ENCODE measurements at places on chromosomes 6 and 20.

DNA sequence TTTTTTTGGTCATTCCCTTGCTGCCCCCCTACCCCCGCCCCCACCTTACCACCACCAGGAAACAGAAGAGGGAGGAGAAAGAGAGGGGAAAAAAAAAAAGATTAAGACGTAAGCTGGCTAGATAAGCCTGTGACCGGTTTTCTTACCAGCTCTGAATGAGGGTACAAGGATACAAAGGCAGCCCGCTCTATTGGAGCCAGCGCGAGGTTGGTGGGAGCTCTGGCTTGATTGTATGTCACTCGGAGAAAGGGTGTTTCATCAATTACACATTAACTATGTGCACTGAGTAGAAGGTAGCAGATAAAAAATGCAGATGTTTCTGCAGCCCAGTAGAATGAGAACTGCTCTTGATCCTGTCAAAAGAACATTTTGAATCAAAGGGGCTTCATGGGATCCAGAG, 28.6 kb upstream of the OLIG3 start:
- DNase-seq = no peak

DNA sequence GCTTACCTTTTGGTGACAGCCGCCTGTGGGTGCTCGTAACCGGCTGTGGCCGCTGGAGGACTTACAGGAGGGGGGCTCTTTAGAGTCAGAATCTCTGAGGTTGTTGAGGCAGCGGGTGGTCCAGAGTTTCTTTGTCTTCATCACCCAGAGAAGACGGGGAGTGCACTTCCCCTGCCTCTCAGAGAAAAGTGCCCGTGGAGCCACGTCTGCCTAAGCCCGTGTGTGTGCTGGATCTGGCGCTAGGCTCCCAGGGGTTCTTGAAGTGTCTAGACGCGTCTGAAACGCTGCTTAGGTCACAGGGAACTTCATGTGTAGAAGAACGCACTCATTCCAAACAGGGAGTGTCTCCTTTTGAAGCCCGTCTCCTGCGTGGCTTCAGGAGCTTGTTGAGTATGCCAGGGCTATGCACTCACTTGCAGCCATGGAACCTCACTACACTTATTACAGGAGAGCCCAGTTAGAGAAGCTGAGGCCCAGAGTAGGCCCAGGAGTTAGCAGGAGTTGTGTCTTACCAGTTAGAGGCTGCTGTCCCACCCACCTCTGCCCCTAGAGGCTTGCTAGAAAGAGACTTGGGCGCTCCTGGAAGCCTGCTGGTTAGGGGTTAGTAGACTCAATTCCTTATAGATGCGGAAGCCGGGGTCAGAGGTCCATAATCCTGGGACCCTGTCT, 1.3 kb downstream of the LSM14B start:
- DNase-seq = no peak

DNA sequence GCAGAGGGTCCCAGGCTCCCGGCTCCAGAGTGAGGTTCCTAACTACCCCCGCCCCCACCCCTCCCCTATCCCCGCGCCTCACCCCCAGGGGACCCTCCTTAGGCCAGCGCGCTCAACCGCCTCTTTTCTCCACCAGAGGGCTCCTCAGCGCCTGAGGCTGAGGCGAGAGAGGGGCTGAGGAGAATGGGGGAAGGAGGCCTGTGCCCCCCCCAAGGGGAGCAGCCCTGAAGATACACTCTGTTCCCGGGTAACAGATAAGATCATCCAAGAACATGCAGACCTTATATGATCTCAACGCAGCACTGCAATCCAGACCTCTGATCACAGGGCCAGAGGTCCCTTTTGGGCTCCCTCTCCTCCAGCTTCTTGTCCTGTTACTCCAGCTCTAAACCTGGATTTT, 43.3 kb upstream of the MRPS10 start:
- DNase-seq = peak; percentile 23

DNA sequence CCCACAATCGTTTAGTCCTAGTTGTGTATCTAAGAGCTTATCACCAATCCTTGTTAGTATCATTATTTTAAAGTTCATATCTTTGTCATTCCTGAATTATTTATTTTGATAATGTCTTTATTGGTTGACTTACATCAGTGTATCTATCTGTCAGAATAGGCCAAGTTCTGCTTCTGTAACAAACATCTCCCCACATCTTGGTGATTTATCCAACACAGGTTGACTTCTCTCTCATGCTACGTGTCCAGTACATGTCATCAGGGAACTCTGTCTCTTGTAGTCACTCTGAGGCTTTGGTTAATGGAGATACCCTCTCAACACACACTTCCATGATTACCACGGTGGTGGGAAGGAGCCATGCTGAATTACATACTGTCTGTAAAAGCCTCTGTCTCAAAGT, 38.4 kb downstream of the BANF2 start:
- no peak for DNase-seq

DNA sequence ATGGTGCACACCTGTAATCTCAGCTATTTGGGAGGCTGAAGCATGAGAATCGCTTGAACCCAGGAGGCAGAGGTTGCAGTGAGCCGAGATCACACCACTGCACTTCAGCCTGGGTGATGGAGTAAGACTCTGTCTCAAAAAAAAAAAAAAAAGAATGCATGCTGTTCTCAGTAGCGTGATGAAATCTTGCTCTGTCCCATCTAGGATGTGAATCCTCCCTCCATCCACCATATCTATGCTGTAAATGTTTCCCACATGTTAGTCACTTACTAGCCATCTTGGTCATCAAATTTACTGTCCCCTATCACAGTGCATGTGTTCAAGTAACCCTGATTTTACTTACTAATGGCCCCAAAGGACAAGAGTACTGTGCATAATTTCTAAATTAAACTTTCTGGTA, 315.4 kb upstream of the TBX18 start:
- no peak for DNase-seq

GRCh38 chr6:14353281-14353680, 235.7 kb downstream of the CD83 start:
- no peak for DNase-seq

GRCh38 chr20:3915691-3916090, 26.5 kb downstream of the PANK2 start:
- DNase-seq = no peak

- no peak for DNase-seq
These were observed 284.8 kb downstream of the PTPRK start for GRCh38 chr6:128235556-128235955.

DNA sequence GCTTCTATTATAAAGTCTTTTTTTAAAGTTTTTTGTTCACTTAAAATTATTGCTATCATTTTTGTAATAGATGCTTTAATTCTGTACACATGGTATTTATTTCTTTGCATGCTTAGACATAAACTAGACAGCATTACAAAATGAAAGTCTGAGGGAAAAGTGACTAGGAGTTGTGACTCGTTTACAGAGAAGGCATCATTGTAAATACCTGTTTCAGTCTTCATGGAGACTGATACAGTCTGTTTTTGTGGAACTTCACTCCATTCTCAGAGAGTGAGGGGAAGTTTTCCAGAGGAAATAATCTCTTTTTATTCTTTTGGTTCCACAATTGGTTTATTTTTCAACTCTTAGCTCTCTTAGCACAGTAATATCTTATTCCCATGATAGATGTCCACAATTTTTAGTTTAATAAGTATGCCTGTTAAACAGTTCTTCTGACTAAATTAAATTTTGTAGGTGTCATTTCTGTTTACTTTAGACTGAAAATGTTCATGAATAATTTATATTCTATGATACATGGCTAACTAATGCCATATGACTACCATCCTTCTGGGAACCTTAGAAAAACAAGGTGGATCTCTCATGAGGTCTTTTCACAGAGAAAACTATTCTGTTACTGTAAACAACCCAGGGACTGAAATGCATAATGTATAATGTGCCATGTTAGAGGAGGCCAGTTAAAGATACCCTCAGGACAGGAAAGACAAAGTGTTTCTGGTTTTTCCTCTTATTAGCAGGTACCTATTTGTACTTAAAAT, 69.2 kb downstream of the MYO6 start:
- DNase-seq = no peak

DNA sequence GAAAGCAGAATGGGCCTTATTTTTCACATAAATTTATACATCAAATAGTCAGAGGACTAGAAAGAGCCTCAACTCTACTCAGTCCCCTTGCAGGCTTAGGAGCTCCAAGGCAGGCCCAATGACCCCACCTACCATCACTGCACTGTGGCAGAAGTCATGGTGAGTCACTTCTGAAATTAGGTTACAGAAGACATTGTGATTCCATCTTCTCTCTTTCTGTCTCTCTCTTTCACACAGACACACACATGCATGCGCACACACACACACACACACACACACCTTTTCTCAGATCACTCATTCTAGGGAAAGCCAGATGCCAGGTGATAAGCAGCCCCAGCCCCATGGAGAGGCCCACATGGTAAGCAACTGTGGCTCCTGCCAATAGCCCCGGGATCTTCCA, 103.8 kb downstream of the C6orf118 start:
- no peak for DNase-seq

DNA sequence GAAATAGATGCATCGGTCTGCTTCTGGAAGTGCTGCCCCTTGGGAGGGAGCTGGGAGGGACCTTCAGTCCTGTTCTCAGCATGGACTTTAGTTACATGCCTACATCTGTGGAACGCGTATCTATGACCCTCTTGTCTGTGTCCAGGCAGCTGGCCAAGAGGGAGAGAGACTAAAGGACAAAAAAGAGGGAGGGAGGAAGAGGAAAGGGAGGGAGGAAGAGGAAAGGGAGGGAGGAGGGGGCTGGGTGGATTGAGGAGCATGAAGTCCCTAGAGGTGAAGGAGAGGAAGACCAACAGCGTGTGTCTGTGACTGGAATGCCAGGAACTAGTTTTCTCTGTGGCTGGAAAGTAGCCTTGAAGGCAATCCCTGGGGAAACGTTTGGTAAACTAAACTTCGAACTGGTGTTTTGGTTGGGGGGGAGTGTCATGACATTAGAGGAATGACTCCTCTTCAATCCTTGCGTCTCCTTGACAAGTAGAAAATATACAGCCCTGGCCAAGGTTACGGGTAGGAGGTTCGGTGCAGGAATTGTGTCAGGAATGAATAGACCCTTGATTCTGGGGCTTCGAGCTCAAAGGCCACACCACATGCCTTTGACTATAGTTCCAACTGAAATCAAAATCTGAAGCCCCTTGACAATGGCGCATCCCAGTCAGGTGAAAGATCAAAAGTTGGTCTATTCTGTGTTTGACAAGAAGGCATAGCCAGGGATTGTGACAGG, 52.0 kb upstream of the PLEKHG1 start:
- DNase-seq = peak; percentile 2

GRCh38 chr20:35091816-35092523, 637 bp downstream of the TRPC4AP start:
- DNase-seq = peak; percentile 50

DNA sequence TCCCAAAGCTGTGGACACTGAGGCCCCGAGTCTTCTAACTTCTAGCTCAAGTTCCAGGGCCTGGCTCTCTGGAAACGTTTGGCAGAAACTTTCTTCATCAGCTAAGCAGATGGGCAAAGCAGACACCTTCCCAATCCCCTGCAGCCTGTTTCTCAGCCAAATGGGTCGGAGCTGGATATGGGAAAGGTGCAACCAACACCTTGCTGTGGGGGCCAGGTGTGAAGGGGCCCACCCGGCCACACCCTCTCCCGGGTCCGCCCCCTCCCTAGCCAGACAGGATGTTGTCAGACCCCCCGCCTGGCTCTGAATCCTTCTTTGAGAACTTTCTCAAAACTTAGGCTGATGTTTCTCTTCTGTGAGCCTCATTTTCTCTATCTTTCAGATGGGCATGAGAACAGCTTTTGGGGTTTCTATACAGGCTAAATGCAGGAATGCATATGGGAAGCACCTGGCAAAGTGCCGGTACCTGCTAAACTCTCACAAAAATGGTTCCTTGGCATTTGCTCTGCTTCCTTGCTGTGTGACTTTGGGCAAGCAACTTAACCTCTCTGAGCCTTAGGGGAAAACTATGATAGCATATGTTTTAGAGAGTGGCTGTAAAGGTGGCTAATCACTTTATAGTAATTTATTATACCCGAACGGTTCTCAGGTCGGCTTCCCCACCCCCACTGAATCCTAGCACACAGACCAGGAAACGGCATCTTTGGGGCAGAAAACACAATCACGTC, 1.8 kb downstream of the SNAI1 start:
- DNase-seq = no peak

GRCh38 chr6:110277100-110277665, 81.0 kb downstream of the METTL24 start:
- no peak for DNase-seq

DNA sequence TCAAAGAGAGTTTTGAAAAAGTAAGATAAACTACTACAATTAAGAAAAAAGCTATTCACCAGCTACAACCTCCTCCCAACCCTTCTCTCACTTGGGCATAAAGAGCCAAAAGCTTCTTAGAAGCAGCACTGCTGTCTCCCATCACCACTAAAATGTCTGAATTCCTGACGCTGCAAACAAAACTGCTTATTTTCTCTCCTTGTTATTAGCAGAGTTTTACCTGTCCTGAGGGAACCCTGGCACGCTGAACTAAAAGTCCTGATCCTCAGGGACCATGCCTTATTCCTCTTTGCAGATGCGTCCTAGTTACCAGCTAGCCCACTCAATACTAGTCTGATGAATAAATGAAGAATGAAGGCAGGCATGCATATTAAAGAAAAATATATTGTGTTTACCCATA, 1.1 kb downstream of the HACE1 start:
- DNase-seq = peak; percentile 14

GRCh38 chr6:17703256-17703694, 3.5 kb downstream of the NUP153 start:
- DNase-seq = peak; percentile 31

DNA sequence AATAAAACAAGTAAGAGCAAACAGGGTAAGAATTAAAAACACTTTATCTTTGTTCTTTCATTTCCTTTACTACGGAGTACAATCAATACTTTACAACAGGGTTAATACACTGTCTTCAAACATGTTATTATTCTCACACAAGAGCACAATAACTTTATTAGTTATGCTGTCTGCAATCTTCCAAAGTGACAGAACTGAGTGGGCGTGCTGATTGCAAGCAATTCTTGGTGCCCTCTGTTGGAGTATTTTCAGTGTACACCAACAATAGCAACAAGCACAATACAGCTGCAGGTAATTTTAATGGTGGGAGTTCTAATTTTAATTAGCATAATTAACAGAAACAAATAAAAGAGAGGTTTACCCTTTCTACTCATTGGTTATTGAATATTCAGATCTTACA, 33.9 kb upstream of the PTPRK start:
- no peak for DNase-seq

- DNase-seq = peak; percentile 39
These were observed 43.3 kb downstream of the IRAK1BP1 start for GRCh38 chr6:78910591-78911171.

- DNase-seq = no peak
These were observed 384.7 kb downstream of the C6orf118 start for GRCh38 chr6:164924674-164925073.

DNA sequence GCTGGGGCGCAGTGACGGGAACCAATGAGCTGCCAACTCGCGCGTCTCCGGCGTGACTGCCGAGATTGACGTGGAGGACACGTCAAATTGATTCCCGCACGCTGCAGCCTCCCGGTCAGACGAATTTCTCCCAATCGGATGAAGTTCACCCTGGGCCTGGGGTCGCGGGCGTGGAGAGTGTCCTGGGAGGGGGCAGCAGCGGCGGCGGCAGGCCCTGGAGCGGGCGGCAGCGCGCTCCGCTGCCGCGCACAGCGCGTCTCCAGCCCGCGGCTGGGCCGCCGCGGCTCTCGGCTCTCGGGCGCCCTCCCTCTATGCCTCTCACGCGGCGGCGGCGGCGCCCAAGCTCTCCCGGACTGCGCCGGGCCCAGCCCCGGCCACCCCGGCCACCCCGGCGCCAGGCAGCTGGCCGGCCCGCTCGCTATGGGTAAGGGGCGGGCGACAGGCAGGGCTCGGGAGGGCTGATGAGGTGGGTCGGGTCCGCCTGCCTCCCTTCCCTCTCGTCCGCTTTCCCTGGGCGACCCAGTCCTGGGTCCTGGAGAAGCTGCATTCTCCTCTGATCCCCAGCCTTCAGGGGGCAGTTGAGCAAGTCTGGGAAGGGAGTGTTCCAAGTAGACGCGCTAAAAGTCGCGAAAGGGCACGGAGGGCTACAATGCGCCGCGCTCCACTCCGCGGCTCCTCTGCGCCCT, at the start of gene PAX1:
Gene PAX1 (plus strand): TSS at position 90 of the 686 bp plus-strand sequence. CDS start 49 bp downstream, at position 139.
- no peak for DNase-seq
